ENCODE measurements at places on chromosomes 1 and 21. TPM values are rescaled to one million over a fixed set of nuclear protein-coding genes. Genes with fewer than 3 reads are reported as not detected.

DNA sequence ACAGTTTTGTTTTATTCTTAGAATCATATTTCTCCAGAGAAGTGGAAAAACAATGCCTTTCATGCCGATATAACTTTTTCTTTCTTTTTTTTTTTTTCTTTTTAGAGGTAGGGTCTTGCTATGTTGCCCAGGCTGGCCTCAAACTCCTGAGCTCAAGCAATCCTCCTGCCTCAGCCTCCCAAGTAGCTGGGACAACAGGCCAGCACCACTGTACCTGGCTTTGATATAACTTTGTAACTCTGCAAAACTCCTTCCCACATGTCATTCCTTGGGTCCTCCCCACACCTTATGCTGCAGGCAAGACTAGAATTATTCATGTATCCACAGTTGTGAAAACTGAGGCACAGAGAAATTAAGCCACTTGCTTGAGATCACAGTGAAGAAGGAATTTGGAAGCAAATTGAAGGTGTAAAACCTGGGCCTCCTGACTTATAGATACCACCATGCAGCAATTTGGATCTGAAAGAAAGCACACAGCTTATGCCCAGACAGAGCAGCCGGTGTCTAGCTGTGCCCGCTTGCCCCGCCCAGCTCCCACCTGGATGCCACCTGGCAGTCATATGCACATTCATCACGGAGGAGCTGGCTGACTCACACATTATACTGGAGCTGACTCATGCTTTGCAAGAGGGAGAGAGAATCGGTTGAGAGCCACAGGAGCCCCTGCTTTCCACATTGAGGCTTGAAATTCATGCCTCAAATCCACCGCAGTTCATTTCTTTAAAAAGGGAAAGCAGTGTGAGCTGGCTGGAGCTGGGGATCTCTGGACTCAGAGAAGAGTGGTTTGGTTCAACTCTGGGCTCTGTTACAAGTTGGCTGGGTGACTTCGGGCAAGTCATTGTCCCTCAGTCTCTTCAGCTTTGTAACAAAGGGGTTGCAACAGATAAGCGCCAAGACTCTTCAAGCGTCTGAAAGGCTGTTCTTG, 8.3 kb upstream of the SLC2A1 start:
- H3K36me3 ChIP-seq: no peaks in the 10 kb centered on the region
- no peak for DNase-seq
- H3K4me3 ChIP-seq: no peak overlapping the region
- H3K4me1 ChIP-seq: peaks cover 7% of the 10 kb centered on the region

GRCh38 chr1:171576144-171576543, 45.9 kb upstream of the MYOCOS start:
- peaks cover 49% of the 10 kb centered on the region for H3K36me3 ChIP-seq
- H3K27me3 ChIP-seq: no peaks in the 10 kb centered on the region
- no peak overlapping the region for H3K4me3 ChIP-seq
- no peak overlapping the region for H3K27ac ChIP-seq
- peaks cover 4% of the 10 kb centered on the region for H3K4me1 ChIP-seq
- DNase-seq: no peak

- peaks cover 4% of the 10 kb centered on the region for H3K4me1 ChIP-seq
- no peak for DNase-seq
- H3K27ac ChIP-seq: no peak overlapping the region
- no peak overlapping the region for H3K4me3 ChIP-seq
Measured at GRCh38 chr1:1163538-1164070, 10.1 kb upstream of the TTLL10 start.

DNA sequence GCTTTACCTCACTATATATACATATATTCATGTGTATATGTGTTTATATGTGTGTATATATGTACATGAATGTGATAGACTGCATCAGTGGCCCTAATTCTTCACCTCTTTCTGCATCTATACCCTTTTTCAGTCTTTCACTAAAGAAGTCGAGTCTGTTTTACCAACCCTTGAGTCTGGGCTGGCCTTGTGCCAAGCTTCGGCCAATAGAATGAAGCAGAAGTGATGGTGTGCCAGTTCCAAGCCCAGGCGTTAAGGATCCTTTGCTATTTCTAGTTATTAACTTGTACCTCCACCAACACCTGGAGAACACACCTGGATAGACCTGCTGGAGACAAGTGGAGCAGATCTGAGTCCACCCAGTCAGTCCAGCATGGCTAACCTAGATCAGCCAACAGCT, 61.6 kb upstream of the PPM1J start:
- H3K4me3 ChIP-seq: no peak overlapping the region
- no peak for DNase-seq
- H3K27me3 ChIP-seq: no peaks in the 10 kb centered on the region
- H3K4me1 ChIP-seq: no peaks in the 10 kb centered on the region
- H3K36me3 ChIP-seq: no peaks in the 10 kb centered on the region

The SIPA1L2 gene
- 20.4 TPM for total RNA-seq

- H3K4me1 ChIP-seq: peaks cover 36% of the 10 kb centered on the region
- H3K4me3 ChIP-seq: no peak overlapping the region
- H3K27me3 ChIP-seq: no peaks in the 10 kb centered on the region
- no peak overlapping the region for H3K27ac ChIP-seq
- H3K36me3 ChIP-seq: no peaks in the 10 kb centered on the region
Measured at GRCh38 chr1:182702826-182703524, 18.6 kb upstream of the RGS8 start.

The PLA2G2F gene
- not detected for total RNA-seq

- H3K4me3 ChIP-seq: peak overlapping the region; percentile 78
- DNase-seq: no peak
- H3K36me3 ChIP-seq: no peaks in the 10 kb centered on the region
- peaks cover 5% of the 10 kb centered on the region for H3K4me1 ChIP-seq
- no peak overlapping the region for H3K27ac ChIP-seq
- H3K27me3 ChIP-seq: no peaks in the 10 kb centered on the region
Measured at GRCh38 chr1:75615613-75616435, 4.9 kb upstream of the SLC44A5 start.

The FCRL5 gene
- total RNA-seq: 0.21 TPM

GRCh38 chr1:245278846-245279245, 124.1 kb downstream of the KIF26B start:
- no peak overlapping the region for H3K27ac ChIP-seq
- H3K27me3 ChIP-seq: no peaks in the 10 kb centered on the region
- H3K36me3 ChIP-seq: no peaks in the 10 kb centered on the region
- H3K4me1 ChIP-seq: no peaks in the 10 kb centered on the region
- no peak overlapping the region for H3K4me3 ChIP-seq

DNA sequence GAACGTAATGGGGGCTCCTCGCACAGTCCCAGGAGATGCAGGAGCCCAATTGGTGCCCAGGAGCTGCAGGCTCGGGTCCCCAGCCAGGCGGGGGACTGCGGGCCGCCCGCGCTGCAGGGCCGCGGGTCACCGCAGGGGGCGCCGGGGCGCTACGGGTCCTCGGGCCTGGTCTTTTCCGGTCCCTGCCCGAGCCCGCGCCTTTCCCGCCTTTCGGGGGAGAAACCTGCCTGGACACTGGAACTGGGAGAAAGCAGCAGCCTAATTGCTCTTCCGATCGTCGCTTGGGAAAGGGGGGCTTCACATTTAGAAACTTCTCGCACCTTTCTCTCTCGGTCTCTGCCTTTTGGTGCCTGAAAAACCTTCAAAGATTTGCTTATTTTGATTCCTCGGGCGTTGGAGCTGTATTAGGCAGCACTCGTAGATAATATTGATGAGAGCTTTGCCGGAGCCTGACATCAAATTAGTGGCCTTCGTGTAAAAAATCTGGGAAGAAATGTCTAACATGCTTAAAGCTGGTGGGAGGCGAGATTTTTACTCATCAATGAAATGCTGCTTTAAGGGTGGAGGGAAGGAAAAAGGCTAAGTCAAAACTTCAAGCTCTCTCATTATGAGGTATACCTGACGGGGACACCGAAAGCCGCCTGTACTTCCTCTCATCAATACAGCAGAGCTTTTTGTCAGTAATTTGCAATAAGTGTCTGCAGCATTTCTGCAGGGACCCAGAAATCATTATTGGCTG, 12.6 kb upstream of the BARHL2 start:
- H3K27ac ChIP-seq: peak overlapping the region; percentile 30
- no peaks in the 10 kb centered on the region for H3K36me3 ChIP-seq
- peaks cover 39% of the 10 kb centered on the region for H3K27me3 ChIP-seq
- peak overlapping the region; percentile 6 for H3K4me3 ChIP-seq
- no peak for DNase-seq

- no peak overlapping the region for H3K4me3 ChIP-seq
- DNase-seq: no peak
- H3K4me1 ChIP-seq: peaks cover 8% of the 10 kb centered on the region
- no peak overlapping the region for H3K27ac ChIP-seq
Measured at GRCh38 chr1:6207921-6208320, 2.0 kb downstream of the RNF207 start.

The NOS1AP gene
- total RNA-seq: 12.2 TPM

DNA sequence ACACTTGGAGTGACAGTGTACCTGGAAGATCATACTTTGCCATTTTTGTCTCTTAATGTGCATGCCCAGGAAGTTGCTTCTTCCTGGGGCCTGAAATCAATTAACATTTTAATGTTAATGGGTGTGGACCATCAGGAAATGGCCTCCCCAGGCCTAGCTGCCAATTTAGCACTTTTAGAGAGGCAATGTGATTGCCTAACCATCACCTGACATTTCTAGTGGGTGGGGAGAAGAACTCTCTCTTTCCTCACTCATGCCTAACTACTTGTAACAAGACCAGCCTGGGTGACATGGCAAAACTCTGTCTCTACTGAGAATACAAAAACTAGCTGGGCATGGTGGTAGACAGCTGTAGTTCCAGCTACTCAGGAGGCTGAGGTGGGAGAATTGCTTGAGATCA, 549.0 kb upstream of the RGS18 start:
- H3K36me3 ChIP-seq: no peaks in the 10 kb centered on the region
- no peak for DNase-seq
- H3K4me1 ChIP-seq: no peaks in the 10 kb centered on the region
- H3K4me3 ChIP-seq: no peak overlapping the region
- H3K27me3 ChIP-seq: no peaks in the 10 kb centered on the region
- H3K27ac ChIP-seq: no peak overlapping the region

DNA sequence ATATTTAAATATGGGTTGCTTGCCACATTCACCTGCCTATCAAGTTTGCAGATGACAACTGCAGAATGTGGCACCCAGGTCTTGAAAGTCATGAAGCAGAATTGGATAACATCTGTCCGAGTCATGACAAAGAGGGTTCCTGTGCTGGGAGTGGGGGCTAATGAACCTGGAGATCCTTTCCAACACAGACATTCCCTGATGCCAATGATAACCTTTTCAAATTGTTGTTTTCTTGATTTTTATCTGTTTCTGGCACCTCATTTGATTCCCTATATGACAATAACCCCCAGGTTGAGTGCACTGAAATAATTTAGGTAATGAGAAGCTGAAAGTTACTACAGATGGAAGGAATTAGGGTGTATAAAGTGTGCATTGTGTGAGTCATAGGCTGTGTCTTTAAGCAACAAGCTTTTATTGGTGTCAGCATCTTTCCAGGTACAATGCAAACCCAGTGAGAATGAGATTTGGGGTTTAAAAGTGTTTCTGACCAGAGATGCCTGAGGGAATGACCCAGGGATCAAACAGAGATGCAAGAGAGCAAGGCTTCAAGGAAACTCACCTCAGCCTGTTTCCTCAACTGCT, 32.0 kb upstream of the IL10 start:
- no peaks in the 10 kb centered on the region for H3K4me1 ChIP-seq
- no peaks in the 10 kb centered on the region for H3K36me3 ChIP-seq
- no peaks in the 10 kb centered on the region for H3K27me3 ChIP-seq
- no peak overlapping the region for H3K4me3 ChIP-seq
- H3K27ac ChIP-seq: no peak overlapping the region

The OR14K1 gene
- total RNA-seq: not detected

DNA sequence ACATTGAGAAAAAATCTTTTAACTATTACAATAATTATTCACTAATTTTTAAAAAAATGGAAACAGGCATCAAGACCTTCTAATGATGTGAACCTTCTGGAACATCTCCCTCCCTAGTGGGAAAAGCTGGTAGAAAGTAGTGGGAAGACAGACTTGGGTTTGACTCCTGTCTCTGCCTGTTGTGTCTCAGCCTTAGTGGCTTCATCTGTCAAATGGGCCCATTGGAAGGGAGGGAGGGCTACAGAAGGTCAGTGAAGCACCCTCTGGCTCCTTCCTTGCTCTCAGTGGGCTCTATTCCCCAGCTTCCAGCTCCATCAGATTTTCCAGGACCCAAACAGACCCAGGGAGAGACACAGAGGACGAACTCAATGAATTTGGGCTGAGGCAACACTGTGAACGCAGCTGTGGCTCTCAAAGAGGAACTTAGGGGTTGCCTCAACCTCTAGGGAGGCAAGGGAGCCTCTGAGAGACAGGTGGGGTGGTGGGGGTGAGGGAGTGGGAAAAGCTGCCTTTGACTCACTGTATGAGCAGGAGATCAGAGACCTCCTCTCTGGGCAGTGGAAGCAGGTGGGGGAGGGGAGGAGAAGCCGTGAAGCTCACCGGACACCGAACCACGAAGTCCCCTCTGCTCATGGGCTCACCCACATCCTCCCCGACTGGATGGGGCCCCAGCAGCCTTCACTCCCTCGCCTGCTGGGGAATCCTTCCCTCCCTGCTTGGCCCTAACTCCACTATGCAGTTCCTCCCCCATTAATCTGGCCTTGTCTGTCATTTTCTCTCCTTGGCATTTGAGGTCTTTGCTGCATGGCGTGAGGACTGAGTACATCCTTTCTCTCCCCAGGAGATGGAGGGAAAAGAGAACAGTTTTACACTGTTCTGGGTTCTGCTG, 4.5 kb downstream of the CNR2 start:
- no peak overlapping the region for H3K4me3 ChIP-seq
- no peaks in the 10 kb centered on the region for H3K4me1 ChIP-seq
- H3K27ac ChIP-seq: no peak overlapping the region
- DNase-seq: no peak

GRCh38 chr21:46320331-46320801, 3.3 kb downstream of the C21orf58 start:
- H3K4me1 ChIP-seq: peaks cover 19% of the 10 kb centered on the region
- no peaks in the 10 kb centered on the region for H3K36me3 ChIP-seq
- H3K27ac ChIP-seq: no peak overlapping the region
- H3K4me3 ChIP-seq: no peak overlapping the region

DNA sequence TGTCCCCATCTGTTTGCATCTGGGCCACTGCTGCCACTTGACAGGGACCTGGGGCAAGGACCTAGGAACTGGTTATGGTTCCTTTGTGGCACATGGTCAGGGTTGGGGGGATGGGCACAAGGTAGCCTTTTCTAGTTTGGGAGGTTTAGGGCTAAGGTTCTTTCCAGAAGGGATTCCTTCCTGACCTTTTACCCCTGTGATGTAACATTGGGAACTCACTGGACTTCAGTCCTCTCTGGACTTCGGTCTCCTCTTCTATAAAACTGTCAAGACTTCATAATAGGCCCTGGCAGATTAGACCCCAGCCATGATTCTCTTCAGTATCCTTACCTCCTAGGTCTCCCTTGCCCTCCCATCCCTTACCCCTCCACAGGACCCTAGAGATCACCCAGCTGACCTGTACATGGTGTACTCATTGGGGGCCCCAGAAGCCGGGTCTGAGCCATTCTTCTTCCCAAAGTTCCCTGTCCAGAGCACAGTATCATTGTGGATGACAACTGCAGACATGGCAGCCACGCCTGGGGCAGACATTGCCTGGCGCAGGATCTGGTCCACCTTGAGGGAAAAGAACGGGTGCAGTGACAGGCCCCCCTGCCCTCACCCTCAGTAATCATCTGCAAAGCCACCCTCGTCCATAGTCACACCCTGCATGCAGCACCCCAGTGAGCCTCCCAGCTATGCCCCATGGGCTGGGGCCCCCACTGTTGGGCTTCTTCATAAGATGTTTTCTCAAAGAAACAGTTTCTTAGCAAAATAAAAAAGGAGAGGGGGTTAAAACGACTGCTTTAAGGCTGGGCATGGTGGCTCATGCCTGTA, 12.9 kb downstream of the LACTBL1 start:
- no peaks in the 10 kb centered on the region for H3K27me3 ChIP-seq
- H3K36me3 ChIP-seq: no peaks in the 10 kb centered on the region
- H3K27ac ChIP-seq: no peak overlapping the region
- no peak overlapping the region for H3K4me3 ChIP-seq
- no peaks in the 10 kb centered on the region for H3K4me1 ChIP-seq

GRCh38 chr1:219621047-219621786, 8.3 kb upstream of the ZC3H11B start:
- no peak overlapping the region for H3K4me3 ChIP-seq
- no peak overlapping the region for H3K27ac ChIP-seq
- H3K36me3 ChIP-seq: no peaks in the 10 kb centered on the region
- no peaks in the 10 kb centered on the region for H3K27me3 ChIP-seq
- DNase-seq: no peak

All from thoracic aorta (tissue), 2 donors.